ENCODE measurements at places on chromosomes 2 and 18.
A peak's percentile ranks its signal among the peaks of the same experiment; 100 is the strongest.

DNA sequence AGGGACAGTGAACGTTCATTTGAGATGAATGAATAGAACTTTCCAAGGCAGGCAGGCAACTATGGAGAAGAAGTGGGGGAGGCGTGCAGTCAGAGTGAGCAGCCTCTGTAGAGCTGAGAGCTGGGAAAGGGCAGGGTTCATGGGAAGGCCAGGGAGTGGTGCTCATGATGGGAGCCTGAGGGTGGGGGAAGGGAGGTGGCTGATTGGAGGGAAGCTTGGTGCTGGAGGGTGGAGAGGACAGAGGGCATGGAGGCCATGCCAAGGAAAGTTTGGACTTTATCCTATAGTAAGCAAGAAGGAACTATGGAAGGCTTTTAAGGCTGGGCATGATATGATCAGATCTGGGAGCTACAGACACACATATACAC lies 47.6 kb upstream of the LGALSL start:
- DNase-seq, result no peak

DNA sequence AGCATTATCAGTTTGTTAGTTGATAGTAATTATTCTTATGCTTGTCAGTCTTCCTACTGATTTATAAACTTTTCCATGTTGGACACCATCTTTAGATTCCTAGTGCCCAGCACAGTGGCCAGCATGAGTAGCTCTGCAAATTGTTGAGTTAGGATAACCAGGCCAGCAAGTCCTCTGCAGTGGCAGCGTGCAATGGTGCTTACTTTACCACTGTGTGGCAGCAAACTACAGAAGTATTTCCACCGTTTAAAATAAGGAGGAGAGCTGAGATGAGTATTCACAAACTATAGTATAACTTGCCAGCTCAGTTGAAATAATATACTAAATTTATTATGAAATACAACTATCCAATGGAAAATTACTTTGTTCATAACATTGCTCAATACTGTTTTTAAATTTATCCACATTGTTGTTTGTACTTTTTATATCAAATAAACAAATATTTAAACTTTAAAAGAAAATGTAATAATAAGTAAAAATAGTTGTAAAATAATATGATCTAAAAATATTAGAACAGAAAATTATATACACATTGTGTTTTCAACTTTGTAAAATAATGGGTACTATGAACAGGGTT lies 9.3 kb upstream of the THADA start:
- peak; percentile 63 for DNase-seq

- DNase-seq, result no peak
Measured at GRCh38 chr2:20521193-20521592, 74.3 kb downstream of the RHOB start.

- no peak for DNase-seq
Measured at GRCh38 chr2:166675553-166675952, 181.5 kb upstream of the SCN7A start.

DNA sequence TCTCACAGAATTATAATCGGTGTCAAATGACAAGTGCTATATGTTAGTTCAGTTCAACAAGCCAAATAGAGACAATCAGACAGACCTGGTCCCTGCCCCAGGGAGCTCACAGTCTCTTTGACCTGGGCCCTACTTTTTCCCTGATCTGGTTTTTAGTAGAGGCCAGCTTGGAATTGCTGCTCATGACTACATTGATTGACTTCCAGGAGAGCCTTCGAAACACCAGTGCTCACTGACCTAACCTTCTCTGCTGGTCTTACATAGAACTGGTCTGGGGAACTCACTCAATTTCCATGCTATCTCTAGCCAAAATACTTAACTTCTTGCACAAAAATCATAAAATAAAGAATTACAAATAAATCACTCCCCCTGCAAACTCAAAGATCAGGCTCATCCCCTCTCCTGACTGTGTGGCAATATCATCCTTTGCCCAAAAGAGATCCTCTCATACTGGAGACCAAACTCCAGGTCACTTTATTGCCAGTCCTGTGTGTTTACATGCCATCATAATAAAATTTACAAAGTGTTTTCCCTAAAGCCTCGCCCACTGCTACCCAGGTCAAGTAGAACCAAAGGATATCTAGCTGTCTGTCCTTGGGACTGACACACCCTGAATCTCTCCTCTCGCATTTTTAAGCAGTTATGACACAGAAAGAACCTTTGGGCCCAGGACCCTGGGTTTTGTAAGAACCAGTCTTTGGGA lies 53.2 kb downstream of the PROC start:
- DNase-seq, result no peak

DNA sequence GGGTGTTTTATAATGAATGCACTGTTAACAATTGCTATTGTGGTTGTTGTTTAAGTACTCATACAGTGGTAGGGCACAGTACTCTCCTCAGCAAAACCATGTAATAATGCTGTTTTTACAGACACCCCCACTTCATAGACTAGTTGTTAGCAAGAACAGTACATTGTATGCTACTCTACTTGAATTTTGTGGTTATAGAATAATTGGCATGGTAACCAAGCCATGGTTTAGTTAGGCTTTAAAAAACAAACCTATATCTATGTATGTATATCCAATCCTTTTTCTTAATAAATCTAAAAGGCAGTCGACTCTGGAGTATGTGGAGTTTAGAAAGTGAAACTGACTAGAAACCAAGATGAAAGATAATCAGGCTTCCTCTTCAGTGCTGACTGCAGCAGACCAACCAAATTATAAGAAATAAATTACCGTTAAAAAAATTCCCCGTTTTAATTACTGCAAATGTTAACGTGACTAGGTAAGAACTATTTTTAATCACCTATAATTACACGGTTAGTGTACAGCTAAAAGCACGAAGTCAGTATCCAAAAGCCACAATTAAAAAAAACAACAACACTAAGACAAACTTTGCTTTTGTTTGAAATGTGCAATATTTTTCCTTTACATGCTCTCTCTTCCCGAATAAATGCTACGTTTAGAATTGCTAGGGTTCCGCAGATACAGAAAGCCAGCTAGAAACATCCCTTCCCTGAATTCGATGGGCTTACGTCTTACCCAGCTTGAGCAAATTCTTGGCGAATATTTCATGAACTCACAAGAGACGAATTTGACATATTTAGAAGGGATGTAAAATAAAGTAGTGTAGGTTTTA lies 113.3 kb upstream of the SERTAD2 start:
- DNase-seq, result peak; percentile 57

- peak; percentile 42 for DNase-seq
Measured at GRCh38 chr18:41767960-41768359, 187.1 kb upstream of the PIK3C3 start.

- DNase-seq, result peak; percentile 77
Measured at GRCh38 chr2:159201360-159202063, 85.0 kb downstream of the WDSUB1 start.

DNA sequence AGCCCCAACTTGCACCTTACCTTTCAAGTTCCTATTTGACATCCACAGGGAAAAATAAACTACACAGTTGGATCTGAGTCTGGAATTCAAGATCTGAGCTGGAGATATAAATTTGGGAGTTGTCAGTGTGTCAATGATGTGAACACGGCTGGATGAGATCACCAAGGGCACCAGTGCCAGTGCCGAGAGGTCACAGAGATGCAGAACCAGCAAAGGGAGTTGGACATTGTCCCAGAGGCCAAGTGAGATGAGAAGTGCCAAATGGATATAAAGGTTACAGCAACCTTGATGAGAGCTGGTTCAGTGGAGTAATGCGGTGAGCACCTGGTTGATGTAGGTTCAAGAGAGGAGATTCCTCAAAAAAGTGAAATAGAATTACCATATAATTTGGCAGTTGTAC lies 24.8 kb downstream of the LRRFIP1 start:
- DNase-seq, result no peak

DNA sequence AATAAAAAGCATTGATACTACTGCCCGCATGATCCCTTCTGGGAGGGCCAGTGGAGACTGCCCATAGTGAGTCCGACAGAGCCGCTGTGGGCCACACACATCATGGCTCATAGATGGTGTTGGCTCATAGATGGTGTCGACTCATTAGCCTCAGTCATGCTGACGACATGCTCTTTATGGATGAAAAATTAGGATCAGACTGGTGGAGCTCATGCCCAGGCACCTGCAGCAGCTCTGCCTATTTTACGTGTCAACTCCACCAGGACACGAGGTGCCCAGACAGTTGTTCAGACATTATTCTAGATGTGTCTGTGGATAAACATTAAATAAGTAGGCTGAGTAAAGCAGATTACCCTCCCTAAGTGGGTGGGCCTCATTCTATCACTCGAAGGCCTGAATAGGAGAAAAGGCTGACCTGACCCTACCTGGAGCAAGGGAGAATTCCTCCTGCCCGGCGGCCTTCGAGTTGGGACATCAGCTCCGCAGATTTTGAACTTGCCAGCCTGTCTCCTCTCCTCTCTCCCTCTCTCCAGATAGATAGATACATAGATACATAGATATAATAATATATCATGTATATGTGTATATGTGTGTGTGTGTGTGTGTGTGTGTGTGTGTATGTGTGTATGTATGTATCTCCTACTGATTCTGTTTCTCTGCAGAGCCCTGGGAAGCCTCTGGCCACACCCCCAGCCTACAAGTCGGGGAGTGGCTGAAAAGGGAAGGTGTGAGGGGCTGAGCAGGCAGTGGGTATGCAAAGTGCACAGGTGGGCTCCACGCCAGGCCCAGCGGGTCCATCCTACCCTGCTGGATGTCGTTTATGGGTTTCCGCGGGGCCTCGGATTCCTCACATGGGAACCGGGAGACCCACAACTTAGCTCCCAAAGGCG lies 13.6 kb upstream of the TEX51 start:
- no peak for DNase-seq

DNA sequence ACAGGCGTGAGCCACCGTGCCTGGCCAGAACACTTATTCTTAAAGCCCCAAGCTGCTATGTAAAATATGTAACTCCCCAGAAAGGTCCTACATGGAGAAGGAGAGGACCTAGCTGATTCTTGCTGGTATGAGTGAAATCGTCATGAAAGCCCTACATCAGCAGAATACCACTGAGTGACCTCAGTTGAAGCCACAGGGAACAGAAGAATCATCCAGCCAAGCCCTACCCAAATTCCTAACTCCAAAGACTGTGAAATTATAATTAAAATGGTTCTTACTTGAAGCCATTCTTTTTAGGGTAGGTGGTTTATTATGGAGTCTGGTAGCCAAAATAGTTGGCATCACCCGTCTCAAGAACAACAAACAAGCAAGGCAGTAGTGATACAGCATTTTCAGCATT lies 4.5 kb upstream of the DTNB start:
- no peak for DNase-seq

GRCh38 chr18:32529722-32530420 lies 59.2 kb upstream of the GAREM1 start:
- DNase-seq, result no peak

DNA sequence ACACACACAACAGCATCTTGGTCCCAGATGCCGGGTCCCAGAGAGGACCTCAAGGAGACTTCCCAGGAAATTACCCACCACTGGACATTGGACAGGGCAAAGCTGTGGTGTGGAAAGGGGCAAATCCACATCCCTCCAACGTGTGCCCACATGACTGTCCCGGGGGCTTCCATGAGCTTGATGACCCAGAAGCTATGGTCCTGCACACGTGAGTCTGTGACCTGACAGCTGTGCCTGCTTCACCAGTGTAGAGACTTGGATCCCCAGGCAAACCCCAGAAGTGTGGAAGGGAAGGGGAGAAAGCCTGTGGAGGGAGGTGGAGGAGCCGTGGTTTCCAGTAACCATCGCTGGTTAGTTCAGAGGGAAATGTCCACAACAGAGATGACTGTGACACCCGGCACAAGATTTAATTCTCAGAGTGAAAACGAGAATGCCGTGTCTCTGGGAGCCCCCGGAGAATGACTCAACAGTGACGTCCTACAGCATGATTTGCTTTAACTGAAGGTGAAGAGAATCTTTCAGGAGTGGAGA lies 19.1 kb upstream of the GPR55 start:
- DNase-seq, result no peak

GRCh38 chr18:74115046-74115445 lies 32.6 kb downstream of the FBXO15 start:
- peak; percentile 67 for DNase-seq
